NCI-H460 (cell line): ENCODE measurements at places on chromosomes 11 and 22. TPM values are rescaled to one million over a fixed set of nuclear protein-coding genes. Genes with fewer than 3 reads are reported as not detected.
A peak's percentile ranks its signal among the peaks of the same experiment; 100 is the strongest.

- no peak for DNase-seq
Observed at GRCh38 chr11:65251476-65251875, 10.3 kb upstream of the POLA2 start.

DNA sequence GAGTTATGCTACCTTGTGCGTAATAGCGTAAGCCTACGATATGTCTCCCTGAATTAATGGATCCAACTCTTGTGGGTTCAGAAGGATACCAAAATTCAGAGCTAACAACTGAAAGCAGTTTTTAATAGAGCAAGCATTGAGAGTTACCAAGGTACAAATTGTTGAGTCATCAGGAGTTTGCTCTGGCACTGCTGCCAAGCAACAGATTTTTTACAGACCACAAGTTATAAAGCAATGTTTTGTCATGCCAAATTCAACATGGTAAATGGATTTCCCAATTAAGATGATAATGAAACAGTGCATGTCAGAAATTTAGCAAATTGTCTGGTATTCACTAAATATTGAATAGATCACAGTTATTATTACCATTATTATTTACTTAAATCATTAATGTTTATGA lies 295.6 kb downstream of the NELL1 start:
- DNase-seq = no peak

DNA sequence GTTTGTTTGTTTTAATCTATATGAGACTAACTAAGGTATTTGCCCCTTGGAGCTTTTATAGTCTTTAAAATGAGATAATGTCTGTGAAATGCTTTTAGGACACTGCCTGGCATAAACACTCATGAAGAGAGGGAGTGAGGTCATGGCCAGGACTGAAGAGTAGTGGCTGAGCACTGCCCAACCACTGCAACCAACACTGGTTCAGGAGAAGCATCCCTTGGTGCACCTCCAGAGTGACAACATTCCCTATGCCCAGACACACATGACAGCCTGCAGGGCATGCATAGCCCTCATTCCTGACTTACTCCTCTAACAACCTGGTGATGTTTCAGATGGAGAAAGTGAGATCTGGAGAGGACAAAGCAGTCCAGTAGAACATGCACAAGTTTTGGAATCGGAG lies 36.1 kb downstream of the ME3 start:
- no peak for DNase-seq

DNA sequence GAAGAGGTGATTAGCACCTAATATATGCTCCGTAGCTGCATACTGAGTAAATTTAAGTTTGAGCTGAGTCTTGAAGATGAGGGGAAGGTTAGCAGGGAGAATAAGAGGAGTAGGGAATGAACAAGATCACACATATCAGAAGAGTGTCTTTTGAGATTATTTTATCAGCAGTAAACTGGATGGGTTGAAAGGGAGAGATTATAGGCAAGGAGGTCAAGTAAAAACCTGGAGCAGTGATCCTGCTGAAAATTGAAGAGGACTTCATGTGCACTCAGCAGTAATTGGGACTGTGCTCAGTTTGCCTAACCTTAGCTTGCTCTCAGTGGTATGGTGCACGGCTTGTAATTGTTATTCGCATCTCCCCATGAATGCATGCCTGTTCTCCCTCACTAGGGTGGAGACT lies 79.5 kb upstream of the PICALM start:
- DNase-seq = no peak

GRCh38 chr11:69171476-69172240 lies 15.9 kb downstream of the SMIM38 start:
- no peak for DNase-seq

- no peak for DNase-seq
Observed at GRCh38 chr22:29216011-29216872, 10.5 kb downstream of the EMID1 start.

GRCh38 chr11:72224564-72225410 lies at the start of gene INPPL1:
Gene INPPL1, plus strand, starts transcription at chr11:72224767. Its CDS starts 218 bp downstream, at chr11:72224985.
- peak; percentile 18 for DNase-seq

GRCh38 chr22:47836957-47837356 lies 1074.5 kb downstream of the TBC1D22A start:
- DNase-seq = no peak

The CRYBB3 gene
- not detected in 2 replicates for total RNA-seq

The MMP7 gene
- 0.12 and 0.75 TPM in 2 replicates for total RNA-seq

The TMPRSS6 gene
- total RNA-seq = not detected in 2 replicates

The TEX12 gene
- 0.10 TPM in 1 of 2 replicates, not detected in the other for total RNA-seq

The GNG3 gene
- 0.17 TPM in 1 of 2 replicates, not detected in the other for total RNA-seq
